ENCODE measurements at places on chromosomes 1 and 21.

DNA sequence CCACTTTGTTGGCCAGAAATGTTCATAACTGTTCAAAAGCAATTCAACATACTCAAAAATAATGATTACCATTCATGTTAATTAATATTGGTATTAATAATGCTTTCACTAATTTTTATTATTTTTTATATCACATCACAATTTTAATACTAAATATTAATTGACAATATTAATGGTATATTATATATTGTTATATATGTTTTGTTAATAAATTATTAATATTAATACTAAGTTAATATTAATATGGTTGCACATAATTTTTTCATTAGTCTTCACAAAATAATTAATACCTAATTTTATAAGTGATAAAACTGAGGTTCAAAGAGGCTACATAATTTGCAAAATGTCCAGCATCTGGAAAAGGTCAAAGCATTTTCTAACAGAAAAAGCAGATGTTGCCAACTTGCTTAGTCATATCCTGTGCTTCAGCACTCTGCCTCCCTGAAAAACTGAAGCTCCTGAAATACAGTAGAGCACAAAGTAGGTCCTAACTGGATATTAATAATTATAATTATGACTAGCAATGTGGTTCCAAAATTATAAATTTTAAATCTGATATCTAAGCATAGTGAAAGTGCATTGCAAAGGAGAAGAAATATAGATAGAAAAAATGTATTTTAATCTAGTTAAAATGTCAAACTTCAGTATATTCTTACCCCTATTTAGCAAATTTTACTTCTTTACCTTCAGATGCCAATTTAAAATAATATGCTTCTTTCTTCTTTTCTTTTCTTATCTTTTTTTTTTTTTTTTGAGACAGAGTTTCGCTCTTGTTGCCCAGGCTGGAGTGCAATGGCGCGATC lies 123.2 kb upstream of the TNFSF4 start:
- no peak for DNase-seq

GRCh38 chr1:116724765-116725375 lies 29.4 kb upstream of the CD2 start:
- peak; percentile 31 for DNase-seq

GRCh38 chr1:149885339-149886120 lies 13.8 kb upstream of the BOLA1 start:
- DNase-seq: peak; percentile 75

GRCh38 chr1:39258146-39258924 lies 53.8 kb downstream of the MACF1 start:
- DNase-seq: peak; percentile 28

DNA sequence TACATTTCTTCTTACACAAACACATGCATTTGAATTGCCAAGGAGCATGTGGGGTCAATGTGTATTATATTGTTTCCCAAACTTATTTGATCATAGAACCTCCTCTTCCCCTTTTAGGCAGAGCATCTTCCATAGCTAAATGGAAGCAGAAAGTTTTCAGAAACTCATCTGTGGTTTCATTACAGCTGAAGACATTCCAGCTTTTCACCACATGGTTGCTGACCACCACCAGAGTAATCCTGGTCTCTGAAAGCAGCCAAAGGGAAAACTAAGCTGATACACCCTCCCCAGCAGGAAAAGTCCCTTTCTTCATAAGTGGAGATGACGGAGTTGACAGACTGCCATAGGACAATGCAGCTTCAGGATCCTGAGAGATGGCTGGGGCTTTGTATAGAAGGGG lies 30.2 kb upstream of the OTUD3 start:
- no peak for DNase-seq

GRCh38 chr1:17570228-17570627 lies 30.7 kb downstream of the ARHGEF10L start:
- no peak for DNase-seq

DNA sequence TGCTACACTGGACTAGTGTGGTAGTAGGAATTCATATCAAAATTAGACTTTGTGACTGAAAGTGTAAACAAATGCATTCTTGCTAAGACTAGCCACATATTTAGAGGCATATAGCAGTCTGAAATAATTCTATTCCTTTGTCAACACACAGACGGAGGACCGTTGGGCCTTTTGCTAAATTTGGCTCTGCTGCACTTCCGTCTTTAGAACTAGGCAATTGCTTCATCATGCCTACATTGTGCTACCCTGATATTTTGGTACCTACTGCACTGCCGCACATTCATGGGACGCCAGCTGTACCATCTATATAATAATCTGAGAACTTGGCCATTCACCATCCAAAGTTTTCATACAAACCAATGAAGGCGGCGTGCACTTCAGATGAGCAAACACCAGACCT lies 346.8 kb downstream of the KIF26B start:
- no peak for DNase-seq

GRCh38 chr1:22883406-22883805 lies 89.3 kb downstream of the LACTBL1 start:
- DNase-seq: no peak

GRCh38 chr1:6852136-6852890 lies 67.1 kb downstream of the CAMTA1 start:
- DNase-seq: no peak

DNA sequence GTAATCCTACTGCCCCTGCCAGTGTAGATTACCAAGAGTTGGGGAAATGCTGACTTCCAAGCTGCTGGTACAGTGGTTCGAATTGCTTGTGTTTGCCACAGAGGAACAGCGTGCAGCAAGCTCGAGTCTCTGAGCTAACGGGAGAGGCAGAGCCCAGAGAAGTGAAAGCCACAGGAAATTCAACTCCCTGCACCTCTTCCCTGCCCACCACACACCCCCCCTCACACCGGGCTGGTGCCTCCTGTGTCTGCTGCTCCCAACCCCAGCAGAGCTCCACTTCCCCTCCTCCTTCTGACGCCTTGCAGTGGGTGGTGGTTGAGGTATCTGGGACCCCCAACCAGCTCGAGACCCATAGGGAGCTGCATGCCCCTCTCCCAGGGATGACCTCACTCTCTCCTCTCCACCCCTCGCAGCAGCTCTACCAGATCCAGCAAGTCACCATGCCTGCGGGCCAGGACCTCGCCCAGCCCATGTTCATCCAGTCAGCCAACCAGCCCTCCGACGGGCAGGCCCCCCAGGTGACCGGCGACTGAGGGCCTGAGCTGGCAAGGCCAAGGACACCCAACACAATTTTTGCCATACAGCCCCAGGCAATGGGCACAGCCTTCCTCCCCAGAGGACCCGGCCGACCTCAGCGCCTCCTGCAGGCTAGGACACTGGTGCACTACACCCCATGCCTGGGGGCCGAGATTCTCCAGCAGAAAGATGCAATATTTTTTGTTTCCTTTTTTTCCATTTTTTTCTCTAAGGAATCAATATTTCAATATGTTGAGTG lies 13.1 kb upstream of the KCNQ4 start:
- no peak for DNase-seq

GRCh38 chr21:41979751-41980369 lies 26.0 kb upstream of the C2CD2 start:
- DNase-seq: no peak

DNA sequence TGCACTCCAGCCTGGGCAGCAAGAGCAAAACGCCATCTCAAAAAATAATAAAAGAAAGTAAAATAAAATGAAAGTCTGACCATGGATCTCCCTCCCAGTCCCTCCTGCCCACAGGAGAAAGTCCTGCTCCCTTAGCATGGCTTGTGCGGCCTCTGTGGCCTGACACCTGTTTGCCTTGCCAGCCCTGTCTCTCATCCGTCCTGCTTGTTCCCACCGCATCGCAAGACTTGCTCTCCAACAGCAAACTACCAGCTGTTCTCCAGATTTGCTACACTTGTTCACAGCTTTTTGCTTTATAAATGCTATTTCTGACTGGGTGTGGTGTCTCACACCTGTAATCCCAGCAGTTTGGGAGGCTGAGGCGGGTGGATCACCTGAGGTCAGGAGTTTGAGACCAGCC lies 2.7 kb downstream of the ETV3L start:
- DNase-seq: no peak

DNA sequence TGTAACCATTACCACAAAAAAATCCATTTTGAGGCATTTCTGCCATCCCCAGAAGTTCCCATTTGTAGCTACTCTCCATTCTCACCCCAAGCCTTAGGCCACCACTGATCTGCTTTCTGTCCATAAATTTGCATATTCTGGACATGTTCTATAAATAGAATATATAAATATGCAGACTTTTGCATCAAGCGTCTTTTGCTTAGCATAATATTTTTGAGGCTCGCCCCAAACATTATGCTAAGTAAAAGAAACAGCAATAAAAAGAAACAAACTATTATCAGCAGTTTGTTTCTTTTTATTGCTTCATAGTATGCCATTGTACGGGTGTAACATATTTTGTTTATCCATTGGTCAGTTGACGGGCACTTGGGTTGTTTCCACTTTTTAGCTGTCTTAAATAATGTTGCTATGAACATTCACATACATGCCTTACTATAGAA lies 7.9 kb downstream of the TFAP2E start:
- DNase-seq: no peak

- no peak for DNase-seq
These were observed 95.6 kb upstream of the C1orf87 start for GRCh38 chr1:60169206-60169605.

DNA sequence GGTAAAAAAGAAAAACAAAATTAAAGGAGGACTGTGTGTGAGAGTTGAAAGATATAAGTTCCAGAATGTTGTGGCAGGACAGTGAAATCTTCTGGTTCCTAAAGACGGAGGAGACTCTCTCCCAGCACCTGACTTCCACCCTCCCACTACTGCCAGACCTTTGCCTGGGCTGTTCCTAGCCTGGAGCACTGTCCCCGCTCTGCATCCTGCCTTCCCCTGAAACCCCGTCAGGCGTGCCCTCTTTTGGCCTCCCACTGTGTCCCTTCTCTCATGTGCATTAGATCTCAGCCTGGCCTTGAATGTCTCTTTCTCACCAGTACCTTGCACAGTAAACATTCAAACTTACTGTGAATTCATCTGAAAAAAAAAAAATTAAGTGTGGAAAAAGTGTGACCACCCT lies 74.1 kb downstream of the VPS26C start:
- DNase-seq: no peak

- peak; percentile 74 for DNase-seq
These were observed 102.0 kb upstream of the RUNX3 start for GRCh38 chr1:25031966-25032667.

GRCh38 chr1:74729741-74730478 lies 2.9 kb downstream of the CRYZ start:
- no peak for DNase-seq

- no peak for DNase-seq
These were observed 160.8 kb downstream of the VAV3 start for GRCh38 chr1:107804134-107804533.

GRCh38 chr1:222880587-222880986 lies 65.7 kb downstream of the DISP1 start:
- DNase-seq: no peak

- DNase-seq: no peak
These were observed 324.4 kb downstream of the KCTD3 start for GRCh38 chr1:215891266-215892057.

DNA sequence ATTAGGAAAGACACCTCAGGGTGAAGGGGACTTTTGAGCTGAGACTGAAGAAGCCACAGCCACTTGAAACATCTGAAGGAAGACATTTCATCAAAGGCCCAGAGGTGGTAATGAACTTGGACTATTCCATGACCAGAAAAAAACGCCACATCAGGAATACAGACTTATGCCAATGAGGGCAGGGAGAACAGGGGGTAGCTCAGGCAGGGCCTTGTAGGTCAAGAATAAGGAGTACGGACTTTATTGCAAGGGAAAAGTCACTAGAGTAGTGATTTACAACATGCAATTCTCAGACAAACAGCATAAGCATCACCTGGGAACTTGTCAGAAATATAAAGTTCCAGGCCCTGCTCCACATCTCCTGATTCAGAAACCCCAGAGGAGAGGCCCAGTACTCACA lies 11.8 kb downstream of the TP53BP2 start:
- DNase-seq: no peak

- peak; percentile 10 for DNase-seq
These were observed 726 bp upstream of the CYB5R1 start for GRCh38 chr1:202967684-202968281.

- no peak for DNase-seq
These were observed 60.7 kb downstream of the ADARB1 start for GRCh38 chr21:45135122-45135521.

DNA sequence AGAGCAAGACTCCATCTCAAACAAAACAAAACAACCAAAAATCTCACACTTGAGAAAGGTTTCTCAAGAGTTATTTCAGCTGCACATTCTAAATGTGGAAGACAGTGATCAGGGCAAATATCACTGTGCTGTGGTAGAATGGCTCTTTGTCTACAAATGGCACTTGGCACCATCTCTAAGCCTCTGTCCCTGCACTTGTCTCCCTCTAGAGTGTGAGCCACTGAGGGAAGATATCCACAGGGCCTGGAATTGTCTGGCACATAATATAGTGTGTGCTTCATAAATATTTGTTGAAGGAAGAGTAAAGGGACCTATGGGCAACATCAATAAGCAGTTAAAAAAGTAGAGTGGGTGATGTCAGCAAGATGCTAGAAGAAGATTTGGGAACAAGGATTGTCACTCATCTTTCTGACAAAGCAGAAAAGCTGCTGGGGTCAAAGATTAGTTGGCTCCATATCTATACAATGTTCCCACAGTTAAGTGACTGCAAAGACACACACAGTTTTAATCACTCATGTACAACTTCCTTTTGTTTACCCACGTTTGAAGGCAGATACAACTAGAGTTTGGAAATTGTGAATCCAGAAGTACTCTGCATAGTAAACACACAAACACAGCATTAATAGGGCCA lies 19.1 kb downstream of the CD101 start:
- DNase-seq: no peak

DNA sequence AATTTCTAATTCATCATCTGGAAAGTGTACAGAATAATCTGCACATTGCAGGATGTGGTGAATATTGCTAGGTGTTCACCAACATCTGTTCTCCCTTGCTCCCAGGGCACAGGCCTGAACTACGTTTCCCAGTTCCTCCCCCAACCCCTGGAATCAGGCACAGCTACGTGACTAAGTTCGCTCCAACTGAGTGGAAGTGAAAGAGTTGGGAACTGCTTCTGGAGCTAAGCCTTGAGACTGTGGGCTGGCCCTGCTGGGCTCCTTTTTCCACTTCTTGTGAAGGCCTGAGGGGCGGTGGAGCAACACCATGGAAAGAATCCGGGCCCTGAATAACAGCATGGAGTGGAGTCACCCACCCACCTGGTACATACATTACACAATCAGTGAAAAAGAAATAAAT lies 534.6 kb downstream of the SMYD3 start:
- DNase-seq: no peak

DNA sequence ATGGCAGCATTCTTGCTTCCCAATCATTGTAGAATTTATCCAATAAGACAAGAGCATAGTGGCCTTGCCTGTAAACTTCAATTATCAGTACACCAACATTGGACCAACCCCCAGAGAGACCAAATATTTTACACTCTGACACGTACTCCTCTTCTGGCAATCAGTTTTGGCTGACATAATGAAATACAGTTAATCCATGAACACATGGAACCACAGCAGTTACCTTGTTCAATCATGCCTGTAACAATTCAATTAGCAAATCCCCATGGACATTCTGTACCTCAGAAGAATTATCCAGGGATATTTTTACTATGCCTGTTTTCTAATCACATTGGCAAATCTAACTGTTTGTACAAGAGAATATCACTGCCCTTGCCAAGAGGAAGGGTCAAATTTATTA lies 2162.0 kb downstream of the MRPL39 start:
- no peak for DNase-seq
